ENCODE measurements at places on chromosomes 12 and 14.

- no peak for DNase-seq
These were observed 41.9 kb downstream of the TOGARAM1 start for GRCh38 chr14:45003924-45004323.

GRCh38 chr12:41190338-41190737, 2.2 kb downstream of the PDZRN4 start:
- DNase-seq, result no peak

GRCh38 chr12:107159384-107159900, 66.1 kb upstream of the CRY1 start:
- no peak for DNase-seq

DNA sequence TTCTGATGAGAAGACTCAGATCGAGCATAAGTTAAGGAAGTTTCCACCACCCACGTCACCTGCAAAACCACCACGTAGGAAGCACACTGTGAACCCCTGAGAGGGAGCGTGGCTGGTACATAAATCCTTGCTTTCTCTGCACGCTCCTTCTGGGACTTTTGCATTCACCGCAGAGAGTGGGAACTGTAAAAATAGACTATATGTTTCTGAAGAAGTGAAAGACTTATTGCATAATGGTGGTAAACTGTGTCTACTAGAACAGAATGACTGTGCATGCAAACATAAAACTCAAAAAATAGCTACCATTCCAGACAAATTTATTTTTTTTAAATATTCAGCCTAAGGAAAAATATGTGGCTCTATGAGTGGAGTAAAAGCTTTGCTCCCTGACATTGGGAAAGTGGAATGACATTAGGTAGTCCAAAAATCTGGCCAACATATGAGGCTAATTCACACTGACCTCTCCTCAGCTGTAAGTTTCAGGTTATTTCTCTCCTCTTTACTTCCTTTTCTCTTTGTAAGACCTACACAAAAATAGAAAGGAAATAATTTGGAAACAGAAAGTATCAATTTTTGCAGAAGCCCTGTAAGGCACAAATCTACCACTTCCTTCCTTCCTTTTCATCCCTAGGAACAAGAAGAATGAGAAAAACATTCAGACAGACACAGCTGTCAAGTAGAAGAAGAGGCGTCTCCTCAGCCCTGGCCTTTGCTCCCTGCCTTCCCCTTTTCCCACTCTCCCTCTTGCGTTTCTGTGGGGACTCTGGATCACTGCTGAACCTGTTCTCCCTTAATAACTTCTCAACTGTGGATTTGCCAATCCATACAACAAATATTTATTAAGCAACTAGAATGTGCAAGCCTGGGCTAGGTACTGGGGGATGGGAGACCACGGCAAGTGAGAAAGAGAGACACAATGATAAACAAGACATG, 264.3 kb upstream of the FOXN3 start:
- no peak for DNase-seq

- no peak for DNase-seq
These were observed 121.7 kb downstream of the ETNK1 start for GRCh38 chr12:22746720-22747119.

- DNase-seq, result no peak
These were observed 34.9 kb downstream of the RAB35 start for GRCh38 chr12:120081641-120082040.

DNA sequence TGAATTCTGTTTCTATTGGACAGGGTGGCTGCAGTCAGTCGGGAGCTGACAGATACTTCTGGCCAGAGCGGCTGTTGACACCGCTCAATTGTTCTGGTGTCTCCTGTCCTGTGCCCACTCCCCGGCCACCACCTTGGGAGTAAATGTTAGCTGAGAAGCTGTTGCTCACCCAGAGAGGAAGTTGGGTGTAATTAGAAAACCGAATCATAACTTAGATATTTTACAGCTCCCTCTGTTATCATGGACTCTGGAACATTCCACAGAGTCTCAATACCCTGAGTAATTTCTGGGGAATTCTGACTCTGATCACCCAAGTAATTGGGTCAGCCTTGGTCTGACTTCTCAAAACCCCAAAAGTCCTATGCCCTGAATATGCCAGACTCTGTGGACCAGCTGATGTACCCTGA, 58.3 kb upstream of the RFLNA start:
- DNase-seq, result no peak

Data from activated CD8-positive, alpha-beta memory T cell treated with anti-CD3 and anti-CD28 coated beads for 1 hour (primary cell).